ENCODE measurements at places on chromosomes 16 and 17.
A peak's percentile ranks its signal among the peaks of the same experiment; 100 is the strongest.

DNA sequence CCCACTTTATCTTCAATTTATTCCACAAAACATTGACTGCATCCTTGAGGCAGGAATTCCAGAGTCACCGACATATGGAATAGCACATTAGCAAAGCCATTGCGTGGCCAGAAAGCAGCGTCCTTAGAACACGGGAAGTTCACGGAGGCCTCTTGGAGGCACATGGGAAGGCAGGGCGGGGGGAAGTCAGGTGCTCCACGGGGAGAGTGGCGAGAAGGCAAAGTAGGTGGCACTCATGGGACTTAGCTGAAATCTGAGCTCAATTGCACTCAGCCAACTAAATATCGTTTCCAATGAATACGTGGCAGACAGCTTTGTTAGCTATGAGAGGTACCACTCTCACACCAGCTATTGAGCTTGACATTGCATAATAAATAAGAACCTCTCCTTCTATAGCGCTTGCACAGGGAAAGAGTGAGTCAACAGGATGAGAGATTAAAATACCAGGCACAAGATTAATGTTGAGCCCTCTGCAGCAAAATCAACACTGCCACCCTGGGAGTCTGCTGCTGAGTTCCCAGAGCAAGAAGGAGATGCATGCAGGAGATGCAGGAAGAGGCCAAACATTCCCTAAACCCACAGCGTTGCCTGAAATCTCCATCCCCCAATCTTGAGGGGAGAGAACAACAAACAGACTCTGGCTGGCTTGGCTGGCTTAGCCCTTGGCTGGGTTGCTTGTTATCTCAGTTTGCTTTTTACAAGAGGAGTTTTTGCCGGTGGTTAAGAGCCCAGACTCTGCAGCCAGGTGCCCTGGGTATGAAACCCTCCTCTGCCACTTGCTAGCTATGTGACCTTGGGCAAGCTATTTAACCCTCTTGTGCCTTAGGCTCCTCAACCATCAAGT, 28.8 kb downstream of the ABCC12 start:
- no peak for DNase-seq

- DNase-seq = no peak
Observed at GRCh38 chr17:81434681-81435417, 39.6 kb downstream of the BAHCC1 start.

GRCh38 chr17:5499476-5500231, 13.3 kb downstream of the MIS12 start:
- DNase-seq = peak; percentile 68

DNA sequence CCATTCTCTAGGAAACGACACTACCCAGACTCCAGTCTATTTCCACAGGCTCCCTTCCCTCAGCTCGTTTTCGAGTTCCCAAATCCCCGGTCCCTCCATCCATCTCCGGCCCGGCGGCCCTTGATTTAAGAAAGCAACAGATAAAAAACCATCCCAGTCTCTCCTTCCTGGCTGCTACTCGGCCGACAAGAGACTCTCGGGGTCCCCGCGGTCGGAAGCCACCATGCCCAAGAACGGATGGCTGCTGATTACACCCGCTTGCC, 182 bp downstream of the RPL26 start:
- no peak for DNase-seq

- DNase-seq = no peak
Observed at GRCh38 chr16:20064931-20065330, 8.8 kb downstream of the GPR139 start.

DNA sequence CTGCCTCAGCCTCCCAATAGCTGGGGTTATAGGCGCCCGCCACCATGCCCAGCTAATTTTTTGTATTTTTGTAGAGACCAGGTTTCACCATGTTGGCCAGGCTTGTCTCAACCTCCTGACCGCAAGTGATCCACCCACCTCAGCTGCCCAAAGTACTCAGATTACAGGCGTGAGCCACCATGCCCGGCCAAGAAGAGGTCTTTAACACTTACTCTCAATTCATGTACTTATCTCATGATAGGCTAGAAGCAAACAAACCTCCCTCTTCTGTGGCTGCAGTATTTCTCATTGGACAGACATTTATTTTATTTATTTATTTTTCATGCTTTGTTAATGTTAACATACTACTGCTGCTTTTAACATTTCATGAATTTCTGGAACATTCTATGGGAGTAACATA, 7.0 kb upstream of the NT5C start:
- DNase-seq = no peak

GRCh38 chr16:1839554-1839953, 12.5 kb downstream of the FAHD1 start:
- no peak for DNase-seq

- no peak for DNase-seq
Observed at GRCh38 chr17:64015447-64015846, 5.0 kb downstream of the ICAM2 start.

GRCh38 chr16:27149986-27150385, 53.3 kb upstream of the KDM8 start:
- no peak for DNase-seq

GRCh38 chr17:80820331-80820730, 171.3 kb upstream of the CHMP6 start:
- DNase-seq = no peak

DNA sequence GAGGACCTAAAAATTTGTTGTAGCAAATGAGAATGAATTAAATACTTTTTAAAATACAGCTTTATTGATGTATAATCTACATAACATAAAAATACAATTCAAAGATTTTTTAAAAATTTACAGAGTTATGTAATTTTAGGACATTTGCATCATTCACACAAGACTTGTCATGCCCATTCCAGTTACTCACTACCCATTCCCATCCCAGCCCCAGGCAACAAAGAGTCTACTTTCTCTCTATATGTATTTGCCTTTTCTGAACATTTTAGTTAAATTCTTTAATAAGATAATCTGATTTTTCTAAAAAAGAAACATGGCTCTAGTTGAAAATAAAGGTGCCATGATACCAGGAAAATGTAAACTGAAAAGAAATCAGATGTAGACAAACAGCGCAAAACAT, 354.2 kb downstream of the PMP22 start:
- no peak for DNase-seq

DNA sequence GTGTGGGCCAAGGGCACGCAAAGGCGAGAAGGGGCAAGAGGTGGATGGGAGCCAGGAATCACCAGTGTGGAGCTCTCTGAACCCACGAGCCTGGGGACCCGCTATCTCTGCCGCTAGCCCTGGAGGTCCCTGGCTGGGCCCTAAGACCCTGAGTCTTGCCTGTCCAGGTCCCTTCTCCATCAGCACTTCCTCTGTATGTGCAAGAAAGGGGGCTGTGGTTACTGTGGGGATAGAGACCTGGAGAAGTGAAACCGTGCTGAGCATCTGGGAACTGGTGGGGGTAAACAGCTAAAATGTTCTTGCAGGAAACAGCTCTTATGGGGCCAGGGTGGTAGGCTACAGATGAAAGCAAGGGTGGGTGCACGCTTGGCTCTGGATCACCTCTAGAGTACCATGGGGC, 3.1 kb downstream of the SPNS3 start:
- DNase-seq = no peak

DNA sequence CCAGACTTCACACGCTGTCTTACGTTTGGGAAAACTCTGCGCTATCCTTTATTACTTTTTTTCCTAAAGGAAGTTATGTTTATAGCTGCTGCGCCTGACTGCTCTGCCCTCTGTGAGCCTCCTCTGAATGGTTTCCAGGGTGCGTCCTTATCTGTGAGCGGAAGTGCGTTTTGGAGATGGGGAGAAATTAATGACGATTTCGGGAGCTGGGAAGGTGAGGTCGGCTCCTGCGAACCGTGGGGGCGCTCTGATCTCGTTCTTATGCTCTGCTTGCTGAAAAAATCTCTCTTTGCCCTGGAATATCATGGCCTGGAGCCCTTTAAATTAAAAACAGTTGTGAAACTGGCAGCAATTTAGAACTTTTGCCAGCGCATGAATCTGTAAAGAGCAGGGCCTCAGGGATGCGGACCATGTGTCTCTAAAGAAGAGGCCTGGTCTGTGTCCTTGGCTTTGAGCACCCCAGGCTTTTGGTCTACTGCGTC, 135.7 kb upstream of the ZFHX3 start:
- no peak for DNase-seq

DNA sequence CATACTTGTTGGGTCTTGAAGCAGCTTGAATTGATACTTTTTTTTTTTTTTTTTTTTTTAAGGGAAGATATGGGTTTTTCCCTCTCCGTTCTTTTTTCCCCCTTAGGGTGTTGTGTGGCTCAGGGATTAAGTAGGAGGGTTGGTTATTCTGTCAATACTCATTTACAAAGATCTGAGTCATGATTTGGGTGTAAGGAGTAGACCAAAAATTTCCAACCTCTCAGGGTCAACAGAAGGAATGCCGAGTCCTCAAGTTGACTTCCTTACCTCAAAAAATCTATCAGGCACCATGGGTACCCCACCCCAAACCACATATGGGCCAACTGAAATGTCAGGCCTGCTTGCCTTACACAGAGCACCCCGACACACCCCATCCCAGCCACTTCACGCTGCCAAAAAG, 230.5 kb downstream of the CCDC182 start:
- no peak for DNase-seq

DNA sequence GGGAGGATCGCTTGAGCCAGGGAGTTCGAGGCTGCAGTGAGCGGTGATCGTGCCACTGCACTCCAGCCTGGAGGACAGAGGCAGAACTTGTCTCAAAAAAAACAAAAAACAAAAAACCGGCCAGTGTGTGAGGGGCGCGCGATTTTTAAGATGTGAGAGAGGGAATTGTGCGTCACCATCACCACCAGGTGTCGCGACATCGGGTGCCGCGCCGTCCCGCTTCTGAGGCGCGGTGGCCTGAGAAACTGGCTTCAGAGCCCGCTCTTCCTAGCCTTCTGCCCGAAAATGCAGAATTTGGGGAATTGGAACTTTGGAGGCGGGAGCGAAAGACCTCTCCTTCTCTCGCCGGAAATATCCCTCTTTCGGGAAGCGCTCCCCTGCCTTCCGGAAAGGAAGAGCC, 524.8 kb downstream of the KCNJ18 start:
- DNase-seq = no peak

- no peak for DNase-seq
Observed at GRCh38 chr16:64711026-64711425, 410.8 kb downstream of the CDH11 start.

- DNase-seq = no peak
Observed at GRCh38 chr16:5882087-5882640, 784.6 kb upstream of the EEF2KMT start.

DNA sequence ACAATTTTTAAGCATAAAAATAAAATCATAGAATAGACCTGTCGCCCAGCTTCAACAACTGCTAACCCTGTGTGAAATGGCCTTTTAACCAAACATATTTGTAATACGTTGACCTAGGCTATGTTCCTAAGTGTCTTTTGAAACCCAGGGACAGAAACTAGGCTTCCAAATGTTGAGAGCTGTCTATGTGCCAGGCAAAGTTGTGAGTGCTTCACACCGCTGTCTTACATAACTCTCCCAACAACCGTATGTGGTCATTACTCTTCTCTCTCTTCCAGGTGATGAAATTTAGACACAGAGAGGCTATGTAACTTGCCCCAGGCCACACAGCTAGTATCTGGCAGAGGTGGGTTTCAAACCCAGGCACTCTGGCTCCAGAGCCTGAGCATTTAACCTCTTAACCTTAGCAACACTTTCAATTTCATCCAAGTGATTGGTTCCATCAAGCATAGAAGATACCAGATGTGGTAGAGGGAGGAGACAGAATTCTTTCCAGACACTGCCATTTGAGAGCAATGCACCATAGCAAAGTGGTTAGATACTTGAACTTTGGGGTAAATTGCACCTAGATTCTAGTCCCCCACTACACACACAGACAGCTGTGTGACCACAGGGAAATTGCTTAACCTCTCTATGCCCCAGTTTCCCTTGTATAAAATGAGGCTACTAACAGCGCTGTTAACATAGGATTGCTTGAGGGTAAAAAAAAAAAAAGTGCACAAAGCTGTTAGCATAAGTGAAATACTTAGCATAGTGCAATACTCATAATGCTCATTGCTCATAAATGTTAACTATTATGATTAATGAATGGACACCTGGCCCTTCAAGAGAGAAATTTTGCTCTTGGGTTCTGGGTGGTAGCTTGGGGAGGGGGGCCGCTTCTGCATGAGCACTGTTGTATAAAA, 160.6 kb downstream of the IRX3 start:
- no peak for DNase-seq

GRCh38 chr17:71113347-71113746, 944.0 kb downstream of the KCNJ2 start:
- no peak for DNase-seq

DNA sequence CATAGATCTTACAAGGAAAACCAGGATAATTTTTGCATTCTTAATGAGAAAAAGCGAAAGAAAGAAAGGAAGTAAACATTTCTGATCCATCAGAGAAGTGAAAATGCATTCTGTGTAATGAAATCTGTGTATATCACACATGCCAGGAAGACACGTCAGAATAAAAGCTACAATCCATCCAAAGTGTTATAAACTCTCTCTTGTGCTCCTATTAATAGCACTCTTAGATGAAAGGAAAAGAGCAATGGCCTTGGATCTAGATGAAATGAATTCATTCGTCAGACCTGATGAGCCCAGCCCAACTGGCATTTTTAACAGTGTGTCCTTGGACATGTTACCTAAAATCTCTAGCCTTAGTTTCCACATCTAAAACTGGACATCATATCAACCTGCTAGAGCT, 885.5 kb downstream of the CDH11 start:
- no peak for DNase-seq

DNA sequence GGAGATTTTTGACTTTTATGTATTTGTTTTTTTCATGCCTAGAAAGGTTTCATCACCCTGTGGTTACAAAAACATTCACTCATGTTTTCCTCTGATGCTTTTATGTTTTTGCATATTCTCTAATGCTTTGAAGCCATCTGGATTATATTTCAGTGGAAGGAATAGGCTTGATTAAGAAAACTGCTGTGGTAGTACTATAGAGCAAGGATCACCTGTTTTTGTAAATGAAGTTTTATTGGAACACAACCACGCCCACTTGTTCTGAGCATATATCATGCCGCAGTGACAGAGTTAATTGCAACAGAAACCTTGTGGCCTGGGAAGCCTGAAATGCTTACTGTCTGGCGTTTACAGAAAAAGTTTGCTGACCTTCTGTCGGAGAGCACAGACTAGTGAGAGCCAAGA, 11.5 kb downstream of the COX10 start:
- no peak for DNase-seq

DNA sequence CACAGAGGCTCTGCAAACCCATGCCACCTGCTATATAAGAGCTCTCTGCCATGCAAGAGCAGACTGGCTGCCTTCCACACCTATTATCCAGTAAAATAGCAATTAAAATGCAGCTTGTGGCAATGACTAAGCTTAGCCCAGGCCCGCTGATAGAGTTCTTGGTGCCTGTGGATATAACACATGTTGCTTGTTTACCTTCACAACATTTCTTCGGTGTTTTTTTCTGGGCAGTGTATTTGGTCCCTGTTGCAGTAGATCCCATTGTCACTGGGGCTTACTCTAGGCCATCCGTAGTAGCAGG, 63.5 kb downstream of the SPECC1 start:
- no peak for DNase-seq
